Myocyte (in vitro differentiated cells): ENCODE measurements at places on chromosomes 2 and 18.
A peak's percentile ranks its signal among the peaks of the same experiment; 100 is the strongest.

DNA sequence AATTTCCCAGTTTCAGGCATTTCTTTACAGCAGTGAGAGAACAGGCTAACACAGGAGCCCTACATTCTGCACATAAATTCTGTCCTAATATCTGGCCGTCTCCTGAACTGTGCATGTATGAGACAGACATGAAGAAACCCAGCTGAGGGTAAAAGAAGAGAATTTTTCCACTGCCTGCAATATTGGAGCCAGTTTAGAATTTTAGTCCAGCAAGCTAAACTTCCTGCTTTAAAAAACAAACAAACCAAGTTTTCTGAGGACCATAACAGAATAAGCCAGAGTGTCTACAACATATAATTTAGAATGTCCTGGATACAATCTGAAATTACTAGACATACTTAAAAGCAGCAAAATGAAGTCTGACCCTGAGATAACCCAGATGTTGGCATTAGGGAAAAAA is 215.1 kb upstream of the KLHL29 start:
- DNase-seq: no peak

- DNase-seq: no peak
These were observed 38.6 kb upstream of the TGIF1 start for GRCh38 chr18:3411327-3411726.

DNA sequence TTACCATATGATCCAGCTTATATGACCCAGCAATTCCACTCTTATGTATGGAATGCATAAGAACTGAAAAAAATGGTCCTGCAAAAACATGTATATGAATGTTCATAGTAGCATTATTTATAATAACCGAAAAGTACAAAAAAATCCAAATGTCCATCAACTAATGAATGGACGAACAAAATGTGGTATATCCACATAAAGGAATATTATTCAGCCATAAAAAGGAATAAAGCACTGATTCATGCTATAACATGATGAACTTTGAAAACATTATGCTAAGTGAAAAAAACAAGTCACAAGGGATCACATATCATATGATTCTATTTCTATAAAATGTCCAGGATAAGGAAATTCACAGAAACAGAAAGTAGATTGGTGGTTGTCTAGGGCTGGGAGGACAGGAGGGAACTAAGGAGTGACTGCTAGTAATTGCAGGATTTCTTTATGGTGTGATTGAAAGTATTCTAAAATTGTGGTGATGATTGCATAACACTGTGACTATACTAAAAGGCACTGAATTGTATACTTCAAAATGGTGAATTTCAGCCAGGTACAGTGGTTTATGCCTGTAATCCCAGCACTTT is 10.0 kb upstream of the DIS3L2 start:
- DNase-seq: no peak

- DNase-seq: peak; percentile 18
These were observed 215.1 kb downstream of the ALK start for GRCh38 chr2:29706171-29706720.

GRCh38 chr2:102755284-102755683 is 6.5 kb upstream of the TMEM182 start:
- no peak for DNase-seq

DNA sequence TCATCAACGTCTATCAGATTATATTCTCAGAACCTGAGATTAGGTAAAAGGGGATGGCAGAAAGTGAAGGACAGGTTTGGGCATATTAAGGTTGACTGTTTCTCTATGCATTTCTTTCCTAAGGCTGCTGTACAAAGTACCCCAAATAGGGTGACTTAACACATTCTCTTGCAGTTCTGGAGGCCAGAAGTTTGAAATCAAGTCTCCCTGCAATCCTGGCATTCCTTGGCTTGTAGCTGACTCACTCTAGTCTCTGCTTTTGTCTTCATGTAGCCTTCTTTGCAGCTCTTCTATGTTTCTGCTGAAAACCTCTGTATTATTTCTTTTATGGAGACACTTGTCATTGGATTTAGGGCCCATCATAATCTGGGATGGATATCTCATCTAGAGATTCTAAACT is 364.3 kb downstream of the PLCL1 start:
- no peak for DNase-seq

DNA sequence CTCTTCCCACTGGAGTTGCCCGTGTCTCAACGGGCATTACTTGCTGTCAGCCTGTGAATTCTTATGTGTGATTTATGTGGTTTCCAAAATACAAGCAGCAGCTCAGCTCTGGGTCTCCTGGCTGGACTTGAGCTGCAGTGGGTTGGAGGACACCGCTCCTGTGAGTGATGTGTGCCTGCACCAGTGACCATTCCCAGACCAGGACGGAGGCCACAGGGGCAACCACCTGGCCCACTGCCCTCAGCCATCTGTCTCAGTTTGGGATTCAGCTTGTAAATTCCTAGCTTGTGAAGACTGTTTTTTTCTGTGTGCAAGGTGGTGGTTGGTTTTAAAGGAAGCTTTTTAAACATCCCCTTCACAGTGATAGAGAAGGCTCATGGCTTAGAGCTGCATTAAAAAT is 261.0 kb downstream of the BCL2 start:
- peak; percentile 36 for DNase-seq

DNA sequence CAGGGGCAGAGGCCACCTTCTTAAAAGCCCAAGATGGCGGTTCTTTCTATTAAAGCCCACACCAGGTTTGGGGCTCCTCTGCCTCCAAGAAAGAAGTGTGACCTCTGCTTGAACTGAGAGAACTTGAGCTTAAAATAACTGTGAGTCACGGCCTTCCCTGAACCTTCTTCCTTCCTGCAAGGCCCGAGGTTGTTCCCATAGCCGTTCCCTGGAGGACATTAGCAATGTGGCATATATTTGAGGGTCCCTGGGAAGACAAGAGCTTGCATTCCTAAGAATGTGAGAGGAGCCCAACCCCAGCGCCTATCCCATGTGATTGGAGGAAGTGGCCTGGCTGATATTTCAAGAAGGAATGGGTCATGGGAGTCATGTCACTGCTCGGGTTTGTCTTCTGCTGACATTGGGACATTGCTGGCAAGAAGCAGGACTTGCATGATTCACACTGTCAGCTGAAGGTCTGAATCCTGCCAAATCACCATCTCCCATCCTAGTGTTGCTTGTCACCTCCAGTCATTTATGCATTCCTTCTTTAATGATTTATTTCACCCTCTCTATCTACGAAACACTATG is 168.1 kb downstream of the TRIB2 start:
- peak; percentile 68 for DNase-seq

DNA sequence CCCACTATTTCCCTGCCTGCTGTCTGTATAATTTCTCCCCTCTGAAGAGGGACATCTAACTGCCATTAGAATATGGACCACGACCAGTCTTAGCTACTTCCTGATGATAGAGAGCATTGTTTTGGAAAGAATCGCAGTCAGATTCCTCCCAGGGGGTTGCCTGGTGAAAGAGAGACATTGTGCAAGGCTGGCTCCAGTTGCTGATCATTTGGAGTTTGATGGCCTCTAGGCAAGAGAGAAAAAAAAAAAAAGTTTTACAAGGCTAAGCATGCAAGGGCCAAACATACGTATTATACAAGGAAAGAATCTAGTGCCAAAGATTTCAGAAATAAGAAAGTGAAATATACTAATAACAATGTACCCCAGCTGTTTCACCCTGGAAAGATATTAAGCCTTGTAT is 182.2 kb downstream of the CMPK2 start:
- no peak for DNase-seq

DNA sequence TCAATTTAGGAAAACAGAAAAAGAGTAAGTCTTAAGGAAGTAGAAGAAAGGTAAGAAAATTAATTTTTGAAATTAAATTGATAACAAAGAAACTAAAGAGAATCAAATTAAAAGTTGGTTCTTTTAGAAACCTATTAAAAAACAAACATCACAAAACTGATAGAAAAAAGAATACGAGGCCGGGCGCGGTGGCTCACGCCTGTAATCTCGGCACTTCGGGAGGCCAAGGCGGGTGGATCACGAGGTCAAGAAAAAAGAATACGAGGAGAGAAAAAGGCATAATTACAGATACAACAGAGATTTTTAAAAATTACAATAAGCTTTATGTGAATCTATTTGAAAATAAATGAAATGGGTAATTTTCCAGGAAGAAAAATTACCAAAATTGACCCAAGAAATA is 11.8 kb downstream of the PREPL start:
- DNase-seq: no peak

GRCh38 chr2:168475636-168476035 is 19.6 kb downstream of the CERS6 start:
- DNase-seq: no peak

DNA sequence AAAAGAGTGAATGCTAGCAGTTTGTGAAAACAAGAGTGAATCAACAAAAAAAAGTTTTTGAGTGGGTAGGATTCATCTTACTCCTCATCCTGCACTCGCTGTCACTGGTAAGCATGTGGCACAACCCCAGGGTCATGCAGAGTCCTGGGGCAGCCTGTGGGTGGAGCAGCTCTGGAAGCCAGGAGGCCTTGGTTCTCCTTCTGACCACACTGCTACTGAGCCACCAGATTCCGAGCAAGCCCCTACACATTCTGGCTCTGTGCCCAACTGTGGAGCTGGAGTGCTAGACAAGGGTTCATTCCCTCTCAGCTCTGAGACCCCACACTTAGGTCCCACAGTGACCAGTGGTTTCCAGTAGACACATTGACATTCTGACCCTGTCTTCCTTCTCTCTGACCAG is 670.6 kb downstream of the BCL11A start:
- DNase-seq: no peak

GRCh38 chr2:236395067-236395466 is 130.9 kb upstream of the ASB18 start:
- no peak for DNase-seq

DNA sequence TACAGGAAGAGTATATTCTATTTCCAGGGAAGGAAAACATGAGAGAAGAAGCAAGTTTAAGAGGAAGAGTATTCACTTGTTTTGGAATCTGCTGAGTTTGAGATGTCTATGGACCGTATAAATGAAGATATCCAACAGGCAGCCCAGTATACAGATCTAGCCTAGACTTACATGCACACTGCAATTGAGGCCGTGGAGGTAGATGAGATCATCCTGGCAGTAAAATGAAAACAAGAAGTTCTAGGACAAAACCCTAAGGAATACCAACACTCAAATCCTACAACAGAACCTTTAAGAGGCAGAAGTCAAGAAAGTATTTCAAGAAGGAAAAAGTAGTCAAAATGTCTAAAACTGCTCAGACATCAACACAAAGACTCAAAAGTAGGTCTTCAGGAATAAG is 16.0 kb downstream of the GRB14 start:
- DNase-seq: no peak

DNA sequence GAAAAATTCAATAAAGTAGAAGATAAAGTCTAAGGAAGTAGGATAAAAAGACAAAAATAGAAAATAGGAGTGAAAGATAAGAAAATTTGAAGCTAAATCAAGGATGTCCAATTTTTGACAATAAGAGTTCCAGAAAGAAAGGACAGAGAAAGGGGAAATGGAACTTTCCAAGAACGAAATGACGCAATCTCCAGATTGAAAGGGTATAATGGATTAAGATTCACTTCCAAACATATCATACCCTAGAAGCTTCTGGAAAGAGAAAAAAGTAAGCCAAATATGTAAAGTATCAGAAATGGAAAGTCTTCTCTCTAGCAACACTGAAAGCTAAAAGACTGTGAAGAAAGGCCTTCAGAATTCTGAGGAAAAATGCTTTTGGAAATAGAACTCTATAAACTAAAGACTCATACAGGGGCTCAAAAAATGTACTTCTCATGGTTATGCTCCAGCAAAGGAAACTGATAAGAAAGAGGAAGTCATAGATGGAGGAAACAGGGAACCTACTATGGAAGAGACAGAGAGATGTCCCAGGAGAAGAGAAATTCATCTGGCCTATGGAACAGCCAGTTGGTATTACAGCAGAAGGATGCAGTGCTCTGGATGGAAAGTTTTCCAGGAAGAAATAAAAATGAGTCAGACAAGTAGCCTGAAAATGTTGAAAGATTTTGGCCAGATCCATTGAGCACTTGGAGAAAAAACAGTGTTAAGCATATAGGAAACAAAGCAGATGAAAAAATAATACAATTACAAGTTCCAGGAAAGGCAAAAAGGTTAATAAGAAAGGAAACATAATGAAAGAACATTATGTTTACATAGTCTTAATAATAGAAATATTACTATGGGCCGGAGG is 20.1 kb downstream of the CASP8 start:
- no peak for DNase-seq

GRCh38 chr2:66851449-66851872 is 416.5 kb downstream of the MEIS1 start:
- no peak for DNase-seq

DNA sequence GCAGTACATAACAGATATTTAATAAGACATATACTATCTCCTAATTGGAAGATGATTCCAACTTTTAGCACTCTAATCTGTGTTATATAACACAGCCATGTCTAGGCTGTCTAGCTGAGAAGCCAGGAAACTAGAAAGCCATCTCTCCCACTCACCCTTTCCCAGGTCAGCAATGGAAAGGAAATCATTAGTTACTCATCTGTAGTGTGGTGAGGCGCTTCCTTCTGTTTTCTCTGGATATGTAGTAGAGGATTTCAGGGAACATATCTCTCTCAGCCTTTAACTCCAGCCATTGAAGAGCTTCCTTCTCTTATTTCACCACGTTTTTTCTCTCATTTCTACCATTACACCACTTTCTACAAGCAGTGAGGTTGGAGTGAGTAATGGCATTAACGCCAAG is 19.4 kb downstream of the RBBP8 start:
- DNase-seq: no peak

DNA sequence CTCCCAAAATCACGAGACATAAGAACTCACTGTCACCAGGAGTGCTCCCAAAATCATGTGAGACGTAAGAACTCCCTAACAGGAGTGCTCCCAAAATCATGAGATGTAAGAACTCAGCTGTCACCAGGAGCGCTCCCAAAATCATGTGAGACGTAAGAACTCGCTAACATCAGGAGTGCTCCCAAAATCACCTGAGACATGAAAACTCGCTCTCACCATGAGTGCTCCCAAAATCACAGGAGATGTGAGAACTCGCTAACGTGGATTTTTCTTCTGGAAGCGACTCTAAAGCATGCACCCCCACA is 53.1 kb downstream of the CTDP1 start:
- no peak for DNase-seq

GRCh38 chr2:200450288-200450687 is 59.6 kb downstream of the KCTD18 start:
- no peak for DNase-seq

DNA sequence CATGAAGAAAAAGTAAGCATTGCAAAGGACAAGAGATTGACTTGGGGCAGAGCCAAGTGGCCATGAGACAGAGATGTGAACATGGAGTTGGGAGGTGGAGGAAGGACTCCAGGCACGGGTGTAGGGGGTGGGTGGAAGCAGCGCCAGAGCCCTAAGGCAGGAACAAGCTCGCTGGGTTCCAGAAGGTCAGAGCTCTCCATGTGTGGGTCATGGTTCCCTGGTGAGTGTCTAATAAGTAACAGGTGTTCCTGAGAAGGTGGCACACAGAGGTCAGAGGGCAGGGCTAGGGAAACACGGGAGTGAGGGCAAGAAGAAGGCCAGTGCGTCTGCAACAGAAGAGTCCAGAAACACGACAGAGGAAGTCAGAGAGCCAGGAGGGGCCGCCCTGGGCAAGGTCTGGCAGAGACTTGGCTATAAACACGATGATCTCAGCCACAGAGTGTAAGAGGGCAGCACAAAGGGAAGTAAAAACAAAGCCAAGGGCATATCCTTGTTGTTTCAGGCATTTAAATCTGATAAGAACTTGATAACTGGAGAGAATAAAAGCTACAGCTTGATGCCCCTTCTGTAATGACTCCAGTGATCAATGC is 260.8 kb downstream of the TGIF1 start:
- peak; percentile 5 for DNase-seq

GRCh38 chr2:88114889-88115288 is 13.0 kb downstream of the FABP1 start:
- DNase-seq: no peak
